Endodermal cell (in vitro differentiated cells): ENCODE measurements at places on chromosomes 5 and 9. TPM values are rescaled to one million over a fixed set of nuclear protein-coding genes. Genes with fewer than 3 reads are reported as not detected.

The TTF1 gene
- total RNA-seq: 21.0 and 21.1 TPM in 2 replicates

The CACNA1B gene
- 5.5 and 7.9 TPM in 2 replicates for total RNA-seq

The DMXL1 gene
- total RNA-seq: 51.8 to 68.0 TPM (median 56.7 TPM) in 3 replicates

The UBE2QL1 gene
- 0.11 TPM in 2 replicates for total RNA-seq

The GRM6 gene
- total RNA-seq: not detected in 2 replicates

The CCDC180 gene
- total RNA-seq: 1.4 and 4.9 TPM in 2 replicates

The EGR1 gene
- 9.9 and 12.3 TPM in 2 replicates for total RNA-seq

The CD74 gene
- 11.8 and 12.4 TPM in 2 replicates for total RNA-seq

The ACTBL2 gene
- not detected in 3 replicates for total RNA-seq

The ENTPD2 gene
- 1.2 to 9.1 TPM (median 2.3 TPM) in 3 replicates for total RNA-seq

The TTC23L gene
- 0.95 and 0.99 TPM in 2 replicates for total RNA-seq

The DOCK2 gene
- 2.1 and 3.9 TPM in 2 replicates for total RNA-seq

The CTNND2 gene
- 6.5 to 10.3 TPM (median 8.1 TPM) in 3 replicates for total RNA-seq

GRCh38 chr5:97544240-97544639 lies 361.2 kb upstream of the RIOK2 start:
- H3K4me3 ChIP-seq: no peak overlapping the region
- no peaks in the 10 kb centered on the region for H3K4me1 ChIP-seq
- no peaks in the 10 kb centered on the region for H3K27me3 ChIP-seq
- H3K36me3 ChIP-seq: no peaks in the 10 kb centered on the region

- H3K4me3 ChIP-seq: no peak overlapping the region
- peaks cover 5% of the 10 kb centered on the region for H3K4me1 ChIP-seq
- H3K27me3 ChIP-seq: peaks cover 28% of the 10 kb centered on the region
- no peak overlapping the region for H3K27ac ChIP-seq
- no peak for DNase-seq
- H3K36me3 ChIP-seq: no peaks in the 10 kb centered on the region
These were observed 117.2 kb downstream of the NRG2 start for GRCh38 chr5:139925650-139926640.

- no peak overlapping the region for H3K4me3 ChIP-seq
- DNase-seq: peak; percentile 96
- no peaks in the 10 kb centered on the region for H3K27me3 ChIP-seq
- no peaks in the 10 kb centered on the region for H3K36me3 ChIP-seq
- no peaks in the 10 kb centered on the region for H3K4me1 ChIP-seq
These were observed 86.0 kb downstream of the ANKRD33B start for GRCh38 chr5:10649666-10650380.

- peak overlapping the region; percentile 17 for H3K27ac ChIP-seq
- DNase-seq: no peak
- H3K27me3 ChIP-seq: no peaks in the 10 kb centered on the region
- H3K4me3 ChIP-seq: no peak overlapping the region
These were observed 45.1 kb downstream of the PRRT1B start for GRCh38 chr9:131590449-131590848.

GRCh38 chr9:27527702-27528075 lies 1.9 kb downstream of the MOB3B start:
- H3K27me3 ChIP-seq: peaks cover 29% of the 10 kb centered on the region
- peak overlapping the region; percentile 88 for H3K4me3 ChIP-seq
- peaks cover 4% of the 10 kb centered on the region for H3K4me1 ChIP-seq
- no peak for DNase-seq

DNA sequence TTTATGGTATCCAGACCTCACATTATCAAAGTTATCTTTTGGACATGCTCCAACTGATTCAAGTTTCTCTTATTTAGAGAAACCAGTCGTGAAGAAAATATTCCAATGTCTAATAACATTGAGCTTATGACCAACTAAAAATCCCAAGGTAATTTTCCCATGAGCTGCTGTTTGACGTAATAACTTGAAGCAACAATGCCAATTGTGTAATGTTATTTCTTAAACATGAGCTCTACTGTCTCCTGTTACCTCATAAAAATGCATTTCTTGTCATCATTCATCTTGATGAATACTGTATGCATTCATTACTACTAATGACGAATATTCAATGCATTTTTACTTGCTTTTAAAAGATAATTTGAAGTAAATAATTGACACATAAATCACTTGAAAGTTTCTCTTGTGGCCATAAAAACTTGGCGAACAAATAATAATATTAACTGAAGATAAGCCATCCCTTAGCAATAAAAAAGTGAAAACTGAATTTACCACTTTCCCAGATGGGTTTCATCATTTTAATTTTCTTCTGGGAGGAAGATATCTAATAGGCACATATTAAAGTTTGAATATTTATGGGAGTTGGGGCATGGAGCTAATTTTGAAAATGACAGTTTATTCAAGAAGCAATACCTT lies 424 bp upstream of the MARCOL start:
- no peaks in the 10 kb centered on the region for H3K36me3 ChIP-seq
- no peak overlapping the region for H3K27ac ChIP-seq
- H3K4me1 ChIP-seq: no peaks in the 10 kb centered on the region
- no peak for DNase-seq

- H3K27me3 ChIP-seq: no peaks in the 10 kb centered on the region
- no peak overlapping the region for H3K4me3 ChIP-seq
- DNase-seq: no peak
- H3K36me3 ChIP-seq: no peaks in the 10 kb centered on the region
- H3K4me1 ChIP-seq: no peaks in the 10 kb centered on the region
- H3K27ac ChIP-seq: no peak overlapping the region
These were observed 92.0 kb upstream of the SSBP2 start for GRCh38 chr5:81842795-81843398.

- no peaks in the 10 kb centered on the region for H3K4me1 ChIP-seq
- H3K36me3 ChIP-seq: no peaks in the 10 kb centered on the region
- no peaks in the 10 kb centered on the region for H3K27me3 ChIP-seq
- no peak overlapping the region for H3K27ac ChIP-seq
- no peak overlapping the region for H3K4me3 ChIP-seq
These were observed 40.3 kb upstream of the NAA35 start for GRCh38 chr9:85900504-85901201.

DNA sequence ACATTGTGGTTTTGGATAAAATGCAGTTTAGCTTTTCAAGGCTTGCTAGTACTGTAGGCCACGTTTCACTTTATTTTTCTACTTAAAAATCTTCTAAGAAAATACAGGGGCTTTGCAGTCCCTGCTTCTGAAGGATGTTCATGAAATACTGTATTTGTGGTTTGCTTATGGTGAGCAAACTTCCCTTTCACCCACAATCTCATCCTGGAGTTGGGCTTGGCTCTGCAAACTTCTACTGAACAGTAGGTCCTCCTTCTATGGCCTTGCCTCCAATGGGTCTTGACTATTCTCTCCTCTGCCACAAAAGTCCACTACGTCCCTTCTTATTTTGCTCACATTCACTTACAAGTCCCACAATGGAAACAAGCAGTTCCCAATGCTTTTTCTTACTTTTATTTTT lies 502.7 kb upstream of the KLF4 start:
- H3K27me3 ChIP-seq: no peaks in the 10 kb centered on the region
- no peak for DNase-seq
- no peaks in the 10 kb centered on the region for H3K4me1 ChIP-seq
- H3K36me3 ChIP-seq: no peaks in the 10 kb centered on the region

DNA sequence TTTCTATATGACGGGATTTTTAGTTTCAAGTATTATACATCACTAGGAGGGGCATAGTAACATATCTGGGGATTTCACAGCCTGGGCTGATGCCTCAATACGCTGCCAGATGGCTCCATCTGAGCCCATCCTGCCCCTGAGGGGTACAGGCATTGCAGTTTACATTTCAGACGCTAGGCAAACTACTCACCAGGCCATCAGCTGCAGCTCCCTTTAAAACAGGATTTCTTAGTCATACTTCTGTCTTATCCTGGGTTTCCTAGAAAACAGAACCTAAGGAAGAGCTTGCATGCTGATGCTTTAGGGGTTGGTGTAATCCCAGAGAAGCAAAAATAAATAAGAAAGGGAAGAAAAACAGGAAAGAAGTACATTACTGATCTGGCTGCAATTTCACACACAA lies 372.8 kb upstream of the PIK3R1 start:
- H3K36me3 ChIP-seq: no peaks in the 10 kb centered on the region
- peak; percentile 53 for DNase-seq
- H3K27ac ChIP-seq: no peak overlapping the region
- no peaks in the 10 kb centered on the region for H3K27me3 ChIP-seq
- H3K4me3 ChIP-seq: no peak overlapping the region
- no peaks in the 10 kb centered on the region for H3K4me1 ChIP-seq

GRCh38 chr5:78294248-78295034 lies at the start of gene AP3B1:
Gene AP3B1 (minus strand): TSS chr5:78294698. CDS start chr5:78294579, 119 bp downstream.
- peak within 1 kb of the TSS; percentile 93 for H3K4me3 ChIP-seq
- no peaks in the 10 kb centered on the region for H3K36me3 ChIP-seq
- peak; percentile 100 for DNase-seq
- no peaks in the 10 kb centered on the region for H3K4me1 ChIP-seq

- no peak for DNase-seq
- H3K4me1 ChIP-seq: no peaks in the 10 kb centered on the region
- H3K27ac ChIP-seq: no peak overlapping the region
- H3K36me3 ChIP-seq: no peaks in the 10 kb centered on the region
These were observed 238.3 kb upstream of the EDIL3 start for GRCh38 chr5:84623019-84623418.

DNA sequence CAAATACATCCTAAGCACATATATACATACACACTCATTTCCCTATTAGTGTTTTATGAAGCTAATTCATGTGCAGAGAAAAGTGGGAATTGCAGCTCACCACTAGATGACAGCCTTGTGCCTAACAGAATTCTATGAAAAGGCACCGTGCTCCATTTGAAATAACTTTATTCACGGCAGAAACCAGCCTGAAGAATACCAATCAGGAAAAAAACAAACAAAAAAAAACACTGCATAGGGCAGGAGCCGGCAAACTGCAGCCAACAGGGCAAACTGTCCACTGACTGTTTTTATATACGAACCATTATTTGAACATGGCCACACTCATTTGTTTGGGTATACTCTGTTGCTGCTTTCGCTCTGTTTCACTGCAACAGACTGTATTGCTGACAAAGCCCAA lies 33.6 kb downstream of the ERMP1 start:
- H3K4me3 ChIP-seq: no peak overlapping the region
- no peak overlapping the region for H3K27ac ChIP-seq
- H3K36me3 ChIP-seq: no peaks in the 10 kb centered on the region
- H3K27me3 ChIP-seq: no peaks in the 10 kb centered on the region
